ENCODE measurements at places on chromosomes 2 and 18.

DNA sequence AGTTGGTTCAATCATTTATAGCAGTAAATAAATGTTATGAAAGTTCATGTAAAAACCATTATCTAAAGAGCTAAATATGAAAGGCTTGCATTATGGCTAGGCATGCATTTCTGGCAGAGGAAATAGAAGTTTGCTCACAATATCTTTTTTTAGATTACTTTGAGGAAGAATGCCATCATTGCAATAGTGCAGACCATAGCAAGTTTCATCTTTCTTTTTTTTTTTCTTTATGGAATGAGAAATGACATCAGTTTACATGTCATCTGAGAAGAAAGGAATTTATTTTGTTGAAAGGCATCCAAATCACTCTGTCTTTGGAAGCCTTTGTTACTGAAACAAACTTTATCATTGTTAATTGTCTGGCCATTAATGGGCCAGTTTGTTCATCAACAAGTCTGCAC, 74.5 kb upstream of the NCKAP5 start:
- DNase-seq, result no peak

- no peak for DNase-seq
Measured at GRCh38 chr2:9082158-9082557, 78.7 kb upstream of the MBOAT2 start.

DNA sequence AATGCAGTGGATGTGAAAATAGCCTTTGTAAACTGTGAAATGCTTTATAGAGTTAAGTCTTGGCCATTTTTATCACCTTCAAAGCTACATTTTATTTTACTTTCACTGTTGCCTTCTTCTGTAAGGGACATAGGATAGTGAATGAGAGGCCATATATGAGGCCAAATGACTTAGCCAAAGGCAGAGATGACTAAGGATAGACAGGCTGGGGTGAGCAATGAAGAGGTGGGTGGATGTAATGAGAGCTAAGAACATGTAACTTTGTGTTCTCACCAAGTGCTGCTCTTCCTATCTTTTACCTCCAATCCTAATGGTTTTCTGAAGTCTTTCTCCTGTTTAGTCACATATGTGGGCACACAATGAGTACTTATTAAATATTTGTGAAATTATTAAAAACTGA, 101.9 kb downstream of the MBD5 start:
- no peak for DNase-seq

DNA sequence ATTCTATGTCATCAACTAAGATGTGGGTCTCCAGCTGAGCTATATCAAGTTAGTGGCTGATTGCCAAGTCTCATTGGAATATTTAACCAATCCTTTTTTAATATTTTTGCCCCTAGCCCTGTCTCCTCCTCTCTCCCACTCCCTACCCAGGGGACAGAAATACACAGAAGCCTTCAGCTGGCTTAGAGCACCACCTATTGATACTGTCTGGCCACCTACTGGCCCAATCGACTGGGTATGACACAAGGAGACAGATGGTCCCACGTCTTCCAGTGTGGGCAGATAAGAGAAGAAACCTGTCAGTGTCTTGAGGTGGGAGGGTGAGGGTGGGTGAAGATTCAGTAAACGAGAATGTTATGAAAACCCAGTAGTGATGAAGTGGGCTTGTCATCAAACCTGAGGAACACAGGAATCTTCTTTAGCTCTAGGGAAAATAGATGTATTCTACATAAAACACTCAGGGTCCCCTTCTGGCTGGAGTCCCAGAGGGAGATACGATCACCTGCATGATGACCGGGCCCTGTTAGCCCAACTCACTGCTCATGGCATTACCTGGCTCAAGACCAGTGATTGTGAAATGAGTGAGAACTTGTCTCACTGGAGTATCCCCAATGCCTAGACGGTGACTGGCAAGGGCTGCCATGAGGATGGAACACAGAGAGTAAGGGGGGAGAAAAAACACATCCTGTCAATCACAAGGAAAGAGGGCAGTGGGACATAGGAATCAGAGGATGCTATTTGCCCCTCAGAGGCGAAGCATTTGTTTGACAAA, 26.7 kb downstream of the POLR1A start:
- no peak for DNase-seq

Measured in stimulated activated CD8-positive, alpha-beta memory T cell treated with anti-CD3 and anti-CD28 coated beads, Interleukin-12 subunit alpha, Interleukin-12 subunit beta, amount 100 ng/mL, for 4 hours (primary cell).